ENCODE measurements at places on chromosomes 12 and 14.

DNA sequence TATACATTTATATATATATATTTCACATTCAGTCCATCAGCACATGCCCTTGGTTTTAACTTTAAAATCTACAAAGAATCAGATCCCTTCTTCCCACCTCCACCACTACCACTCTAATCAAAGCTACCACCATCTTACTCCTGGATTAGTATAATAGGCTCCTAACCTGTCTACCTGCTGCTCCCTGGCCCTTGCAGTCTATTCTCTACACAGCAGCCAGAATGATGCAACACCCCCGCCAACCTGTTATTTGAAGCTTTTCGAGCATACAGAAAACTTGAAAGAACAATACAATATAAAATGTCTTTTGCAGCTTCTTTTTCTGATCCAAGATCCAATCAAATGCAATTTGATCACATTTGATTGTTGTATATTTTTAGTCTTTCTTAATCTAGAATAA is 165.9 kb upstream of the HMGA2 start:
- DNase-seq, result no peak

DNA sequence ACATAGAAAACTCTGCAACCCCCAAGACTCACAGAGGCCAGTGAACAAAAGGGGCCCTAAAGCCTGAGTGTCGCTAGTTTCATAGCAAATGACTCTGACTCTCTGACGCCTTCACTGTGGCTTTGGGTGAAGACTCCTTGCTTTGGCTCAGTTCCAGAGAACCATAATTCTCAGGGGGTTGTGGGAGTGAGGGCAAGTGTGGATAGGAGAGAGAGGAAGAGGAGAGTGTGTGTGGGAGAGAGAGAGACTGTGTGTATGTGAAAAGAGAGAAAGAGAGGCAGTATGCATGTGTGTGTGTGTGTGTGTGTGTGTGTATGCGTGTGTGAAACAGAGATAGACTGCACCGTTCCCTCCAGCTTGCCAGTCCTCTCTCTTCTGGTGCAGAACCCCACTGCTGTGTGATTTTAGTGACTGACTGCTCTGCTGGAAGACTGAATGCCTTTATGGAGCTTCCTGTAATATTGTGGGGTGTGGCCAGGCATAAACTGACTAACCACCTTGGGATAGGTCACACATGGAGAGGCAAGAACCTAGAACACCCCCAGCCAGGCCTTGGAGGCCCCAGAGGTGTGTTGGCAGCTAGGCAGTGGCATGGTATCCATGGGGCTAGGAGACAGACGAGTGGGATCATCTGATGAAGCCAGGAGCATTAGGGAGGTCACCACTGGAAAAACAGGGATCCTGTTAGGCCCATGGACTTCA is 45.9 kb upstream of the STXBP6 start:
- no peak for DNase-seq

DNA sequence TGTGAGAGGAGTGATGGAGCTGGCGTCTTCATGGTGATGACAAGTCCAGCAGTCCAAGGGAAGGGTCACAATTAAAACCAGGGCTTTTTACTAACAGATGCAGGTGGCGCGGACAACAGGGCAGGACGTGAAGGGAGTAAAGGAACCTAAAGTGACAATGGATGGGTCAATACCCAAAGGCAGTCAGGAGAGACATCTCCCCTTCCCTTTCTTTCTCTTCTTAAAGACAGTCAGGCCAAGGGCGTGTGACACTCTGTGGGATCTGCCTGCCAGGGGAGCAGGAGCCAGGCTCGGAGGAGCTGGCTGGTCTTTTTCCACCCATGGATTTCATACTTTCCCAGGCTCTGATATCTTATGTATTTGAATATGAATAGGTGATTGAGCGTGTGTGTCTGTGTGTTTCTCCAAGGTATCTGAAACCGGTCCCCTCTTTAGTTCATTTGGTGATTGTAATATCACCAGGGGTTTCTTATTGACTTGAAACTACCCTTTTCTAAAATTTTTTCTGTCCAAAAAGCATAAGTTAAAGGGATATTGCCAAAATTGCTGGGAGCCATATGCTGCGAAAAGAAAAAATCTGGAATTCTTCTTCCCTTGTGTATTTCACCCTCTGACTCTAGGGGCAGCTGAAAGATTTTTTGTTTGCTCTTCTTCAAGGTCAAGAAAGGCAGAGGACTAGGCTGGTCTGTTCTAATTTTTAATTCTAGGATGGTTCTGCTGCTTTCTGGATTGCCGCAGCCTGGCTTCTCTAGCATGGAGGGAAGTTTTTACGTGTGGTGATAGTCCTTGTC is 61.8 kb downstream of the FBXL14 start:
- no peak for DNase-seq

DNA sequence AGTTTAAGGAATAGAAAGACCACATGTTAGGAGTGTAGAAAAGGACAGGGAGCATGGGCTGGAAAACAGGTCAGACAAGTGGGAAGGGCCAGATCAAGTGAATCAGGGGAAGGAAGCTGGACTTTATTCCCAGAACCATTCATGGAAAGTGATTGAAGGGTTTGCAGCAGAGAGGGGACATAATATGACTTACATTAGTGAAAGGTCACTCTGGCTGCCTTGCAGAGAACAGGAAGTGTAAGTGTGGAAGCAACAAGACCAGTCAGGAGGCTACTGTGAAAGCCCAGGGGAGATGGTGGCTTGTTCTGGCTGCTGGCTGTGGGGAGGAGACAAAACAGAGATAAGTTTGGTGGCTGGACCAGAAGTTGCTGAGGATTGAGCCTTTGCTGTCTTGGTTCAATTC is 69.1 kb downstream of the VCPKMT start:
- no peak for DNase-seq

DNA sequence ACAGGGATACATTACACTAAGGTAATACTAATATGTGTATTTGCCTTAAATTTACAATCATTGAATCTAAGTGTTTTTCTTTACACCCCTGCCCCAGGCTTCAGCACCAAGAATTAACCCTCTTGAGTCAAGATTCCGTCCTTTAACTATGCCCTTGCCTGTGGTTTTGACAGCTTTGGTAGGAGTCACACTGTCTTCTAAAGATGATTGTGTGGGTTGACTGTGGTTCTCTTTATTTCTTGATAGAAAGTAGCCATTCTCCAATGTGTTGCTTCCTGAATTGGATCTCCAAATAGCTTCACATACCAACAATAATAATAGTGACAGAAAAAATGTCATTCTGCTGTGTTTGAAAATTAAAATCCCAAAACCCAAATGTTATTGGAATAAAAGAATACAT is 3.6 kb downstream of the CLEC7A start:
- no peak for DNase-seq

- DNase-seq, result no peak
Observed at GRCh38 chr12:114776731-114777442, 92.9 kb upstream of the TBX3 start.

- DNase-seq, result no peak
Observed at GRCh38 chr12:124289634-124290600, 5.0 kb upstream of the RFLNA start.

DNA sequence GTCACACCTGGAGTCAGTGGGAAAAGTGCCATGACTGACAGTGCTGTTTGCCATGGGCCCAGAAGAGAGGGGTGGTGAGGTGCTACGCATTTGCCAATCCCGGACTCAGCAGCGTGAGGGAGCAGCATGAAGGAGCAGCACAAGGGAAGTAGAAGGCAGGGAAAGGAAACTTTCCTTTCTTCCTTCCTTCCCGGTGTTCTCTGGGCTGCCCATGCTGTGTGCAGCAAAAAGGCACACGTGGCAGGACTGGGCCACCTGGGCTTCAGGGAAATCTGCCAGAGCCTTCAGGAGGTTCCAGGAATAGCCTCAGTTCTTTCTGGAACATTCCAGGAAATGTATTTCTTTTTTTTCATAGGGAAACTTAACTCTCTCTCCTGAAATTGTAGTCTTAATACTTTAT is 23.0 kb downstream of the TRIM9 start:
- DNase-seq, result no peak

DNA sequence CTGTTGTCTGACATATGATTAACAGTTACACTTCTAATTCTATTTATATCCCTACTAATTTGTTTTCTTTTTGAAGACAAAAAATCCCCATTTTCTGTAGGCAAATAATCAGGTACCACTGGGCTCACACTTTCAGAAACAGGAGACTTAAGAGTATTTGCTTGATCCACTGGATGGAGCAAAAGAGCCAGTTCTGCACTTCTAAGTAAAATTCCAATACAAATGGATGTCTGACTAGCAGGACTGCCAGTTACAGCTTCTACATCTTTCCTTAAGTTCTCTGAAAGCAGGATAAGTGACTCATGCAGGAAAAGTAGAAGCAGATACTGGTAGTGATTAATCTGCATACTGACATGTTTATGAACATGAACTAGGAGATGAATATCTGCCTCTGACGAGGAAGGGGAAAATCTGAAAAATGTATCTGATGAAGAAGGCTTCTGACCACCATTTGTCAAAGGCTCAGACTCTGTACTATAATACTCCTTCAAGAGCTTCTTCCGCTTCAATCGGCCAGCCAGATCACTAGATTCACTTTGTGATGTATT is 73.8 kb upstream of the ANKS1B start:
- DNase-seq, result no peak

- no peak for DNase-seq
Observed at GRCh38 chr14:67071506-67071905, 117.7 kb upstream of the GARIN2 start.

DNA sequence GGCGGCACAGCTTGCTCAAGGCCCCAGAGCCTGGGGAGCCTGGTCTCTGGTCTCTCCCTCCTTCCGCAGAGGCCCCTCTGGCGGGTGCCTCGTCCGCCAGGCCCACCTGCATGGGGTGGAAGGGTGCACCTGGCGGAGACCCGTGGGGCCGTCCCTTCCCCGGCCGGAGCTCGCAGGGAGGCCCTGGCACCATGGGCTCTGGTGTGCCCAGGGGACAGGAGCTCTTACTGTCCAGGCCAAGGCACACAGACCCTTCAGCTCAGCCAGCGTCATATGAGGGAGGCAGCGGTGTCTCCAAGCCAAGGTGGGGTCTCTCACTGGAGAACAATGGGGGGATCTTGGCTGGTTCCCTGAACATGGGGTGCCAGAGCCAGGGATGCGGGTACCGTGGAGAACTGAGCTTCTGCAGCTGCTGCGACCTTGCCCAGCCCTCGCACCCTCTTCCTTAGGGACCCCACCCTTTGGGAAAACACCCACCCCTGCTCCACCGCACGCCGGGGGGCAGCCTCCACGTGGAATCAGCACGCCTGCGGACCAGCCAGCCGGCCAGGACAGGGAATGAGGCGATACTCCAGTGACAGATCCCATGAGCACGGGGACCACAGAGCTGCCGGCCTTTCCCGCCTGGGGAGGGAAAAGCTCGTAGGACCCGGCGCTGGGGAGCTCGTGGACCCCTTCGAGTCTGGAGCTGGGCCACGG is 25.7 kb upstream of the GALNT9 start:
- no peak for DNase-seq

DNA sequence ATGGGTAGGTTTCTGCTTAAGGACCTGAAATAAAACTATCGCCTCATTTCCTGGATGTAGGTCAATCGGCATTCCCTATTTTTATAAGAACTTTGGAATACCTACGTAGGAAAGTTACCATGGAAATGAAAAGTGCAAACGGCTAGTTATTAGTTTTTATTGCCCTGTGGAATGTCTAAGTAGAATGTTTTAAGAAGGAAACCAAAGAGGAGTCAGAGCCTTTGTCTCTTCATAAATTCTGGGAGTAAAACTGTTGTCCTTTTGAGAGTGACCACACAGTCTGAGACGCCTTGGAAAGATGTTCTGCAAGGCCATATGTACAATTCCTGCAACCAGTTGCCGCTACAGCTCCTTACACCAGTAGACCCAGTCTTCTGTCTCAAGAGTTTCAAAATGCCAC is 176.0 kb upstream of the SEL1L start:
- DNase-seq, result no peak

DNA sequence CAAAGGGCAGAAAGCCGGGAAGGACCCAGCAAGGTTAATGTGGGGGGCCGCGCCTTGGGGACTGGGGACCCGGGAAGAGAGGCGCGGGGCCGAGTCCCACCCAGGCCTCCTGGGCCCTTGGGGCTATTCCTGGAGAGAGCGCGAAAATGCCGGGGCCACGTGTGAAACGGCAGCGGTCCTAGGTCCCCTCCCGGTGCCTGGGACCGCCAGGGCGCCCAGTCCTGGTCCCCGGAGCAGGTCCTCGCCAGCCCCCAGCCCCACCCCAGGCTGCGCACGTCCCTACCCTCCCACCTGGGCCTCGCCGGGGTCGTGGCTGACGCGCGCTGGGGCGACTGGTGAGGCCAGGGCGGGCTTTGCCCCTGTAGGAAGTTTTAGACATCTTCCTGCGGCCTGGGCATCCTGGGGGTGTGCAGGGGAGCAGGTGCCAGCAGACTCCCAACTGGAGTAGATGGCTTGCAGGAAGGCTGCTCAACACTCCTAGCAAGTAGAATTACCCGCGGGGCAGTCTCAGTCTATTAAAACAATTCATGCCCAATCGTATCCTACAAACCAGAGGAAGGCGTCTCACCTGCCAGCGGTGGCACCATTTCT is 708 bp downstream of the FAR2 start:
- no peak for DNase-seq

- no peak for DNase-seq
Observed at GRCh38 chr12:100864366-100864765, 69.8 kb downstream of the ANO4 start.

- no peak for DNase-seq
Observed at GRCh38 chr14:41605550-41606281, 960 bp upstream of the LRFN5 start.

DNA sequence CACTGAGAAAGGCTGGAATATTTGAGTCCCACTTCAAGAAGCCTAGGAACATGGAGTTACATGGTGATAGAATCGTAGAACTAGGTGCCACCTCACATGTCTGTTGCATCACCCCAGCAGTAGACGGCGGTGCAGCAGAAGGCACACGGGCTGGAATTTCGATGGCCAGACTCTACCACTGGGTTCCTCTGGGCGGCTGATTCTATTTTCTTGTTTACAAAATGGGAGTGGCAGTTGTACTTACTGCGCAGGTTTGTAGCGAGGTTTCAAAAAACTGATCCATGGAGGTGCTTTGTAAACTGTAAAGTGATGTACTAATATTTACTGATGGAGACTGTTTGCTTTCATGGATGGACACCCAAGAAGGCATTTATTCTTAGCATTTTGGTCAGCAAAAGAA is 45.7 kb downstream of the WDR20 start:
- DNase-seq, result no peak

- no peak for DNase-seq
Observed at GRCh38 chr12:64160021-64160710, 61.9 kb downstream of the KICS2 start.

- DNase-seq, result no peak
Observed at GRCh38 chr14:28242895-28243294, 523.7 kb upstream of the FOXG1 start.

GRCh38 chr14:39055786-39056474 is 47.1 kb downstream of the SEC23A start:
- no peak for DNase-seq

Measured in activated CD8-positive, alpha-beta memory T cell treated with anti-CD3 and anti-CD28 coated beads for 1 hour (primary cell).